ENCODE measurements at places on chromosomes 5 and 9.

DNA sequence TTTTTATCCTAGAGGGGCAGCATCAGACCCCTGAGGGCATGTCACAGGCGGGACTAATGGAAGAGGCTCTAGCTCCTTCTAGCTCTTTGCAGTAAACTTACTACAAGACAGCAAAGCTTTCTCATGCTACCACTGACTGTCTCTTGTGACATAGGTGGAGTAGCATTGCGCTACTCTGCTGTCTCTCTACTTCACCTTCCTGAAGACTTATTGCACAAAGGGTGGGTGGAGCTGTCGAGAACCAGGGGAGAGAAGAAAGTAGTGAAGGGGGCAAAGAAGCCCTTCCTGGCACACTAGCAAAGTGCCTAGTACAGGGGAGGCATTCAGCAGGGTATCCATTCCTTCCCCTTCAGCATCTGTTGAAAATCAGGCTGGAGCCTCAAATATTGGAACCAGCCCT lies 36.1 kb upstream of the NEK6 start:
- no peak for DNase-seq

- DNase-seq: no peak
Measured at GRCh38 chr9:88892724-88893123, 98.5 kb upstream of the S1PR3 start.

GRCh38 chr9:112212926-112213325 lies 37.8 kb upstream of the SUSD1 start:
- DNase-seq: no peak

- DNase-seq: peak; percentile 12
Measured at GRCh38 chr5:133825631-133826289, 142.7 kb downstream of the C5orf15 start.

DNA sequence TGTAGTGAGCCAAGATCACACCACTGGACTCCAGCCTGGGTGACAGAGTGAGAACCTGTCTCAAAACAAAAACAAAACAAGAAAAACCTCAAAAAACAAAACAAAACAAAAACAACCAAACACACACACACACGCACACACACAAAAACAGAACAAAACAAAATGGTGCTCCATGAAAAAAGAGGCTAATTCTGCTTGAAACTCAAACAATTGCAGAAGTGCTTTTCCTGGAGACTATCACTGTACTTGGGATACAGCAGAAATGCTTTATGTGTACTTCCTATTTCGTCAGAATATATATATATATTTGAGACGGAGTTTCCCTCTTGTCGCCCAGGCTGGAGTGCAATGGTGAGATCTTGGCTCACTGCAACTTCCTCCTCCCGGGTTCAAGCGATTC lies 49.9 kb upstream of the HSPA9 start:
- DNase-seq: no peak

- DNase-seq: no peak
Measured at GRCh38 chr5:118968925-118969375, 19.4 kb downstream of the DTWD2 start.

DNA sequence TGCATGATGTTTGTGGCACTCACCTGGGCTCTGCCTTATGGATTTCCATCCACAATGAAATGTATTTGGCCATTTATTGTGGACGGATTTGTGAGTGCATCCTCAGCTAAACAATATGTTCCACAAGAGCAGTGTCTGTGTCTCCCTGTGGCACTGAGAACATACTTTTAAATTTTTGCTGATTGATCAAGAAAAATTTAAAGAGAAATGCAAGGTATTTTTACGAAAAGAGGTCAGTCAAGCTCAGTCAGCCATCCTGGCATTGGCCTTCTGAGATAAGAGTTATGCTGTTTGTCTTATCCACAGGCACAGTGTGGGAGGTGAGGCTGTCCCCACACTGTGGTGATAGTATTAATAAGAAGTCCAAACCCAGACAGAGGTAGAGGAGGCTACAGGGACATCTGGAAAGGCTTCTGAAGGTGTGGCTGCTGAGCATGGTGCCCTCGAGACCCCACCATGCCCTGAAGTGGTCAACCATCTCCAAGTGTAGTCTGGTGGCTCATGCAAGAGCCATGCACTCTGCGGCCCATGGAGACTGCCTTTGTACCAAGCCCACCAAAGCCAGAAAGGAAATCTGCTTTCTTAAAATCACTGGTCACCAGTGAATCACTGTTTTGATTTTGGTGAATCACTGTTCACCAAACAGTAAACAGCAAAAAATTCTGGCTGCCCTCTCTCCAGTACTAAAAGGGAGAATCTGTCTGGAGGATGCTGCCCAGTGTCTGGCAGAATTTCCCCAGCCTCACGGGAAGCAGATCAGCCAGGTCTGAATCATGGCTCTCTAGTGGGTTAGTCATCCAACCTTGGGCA lies 28.8 kb downstream of the SPOCK1 start:
- no peak for DNase-seq

- DNase-seq: no peak
Measured at GRCh38 chr5:132759114-132760048, 12.2 kb downstream of the CCNI2 start.

DNA sequence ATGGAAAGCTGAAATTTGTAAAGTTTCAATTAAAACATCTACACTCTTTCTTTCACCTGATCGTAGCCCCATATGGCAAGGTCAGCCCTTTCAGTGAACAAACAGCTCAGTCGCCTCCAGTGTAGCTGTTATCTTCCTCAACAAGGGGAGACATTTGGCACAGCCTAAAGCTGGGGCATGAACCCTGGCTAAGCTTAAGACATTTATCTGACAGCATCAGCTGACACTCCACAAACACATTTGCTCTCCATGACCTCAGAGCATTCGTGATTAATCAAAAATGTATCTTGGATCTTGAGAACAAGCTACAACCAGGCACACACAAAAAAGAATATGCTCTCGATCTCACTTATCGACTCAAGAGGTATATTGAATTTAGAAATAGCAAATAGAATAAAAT lies 67.3 kb downstream of the POU5F2 start:
- no peak for DNase-seq

DNA sequence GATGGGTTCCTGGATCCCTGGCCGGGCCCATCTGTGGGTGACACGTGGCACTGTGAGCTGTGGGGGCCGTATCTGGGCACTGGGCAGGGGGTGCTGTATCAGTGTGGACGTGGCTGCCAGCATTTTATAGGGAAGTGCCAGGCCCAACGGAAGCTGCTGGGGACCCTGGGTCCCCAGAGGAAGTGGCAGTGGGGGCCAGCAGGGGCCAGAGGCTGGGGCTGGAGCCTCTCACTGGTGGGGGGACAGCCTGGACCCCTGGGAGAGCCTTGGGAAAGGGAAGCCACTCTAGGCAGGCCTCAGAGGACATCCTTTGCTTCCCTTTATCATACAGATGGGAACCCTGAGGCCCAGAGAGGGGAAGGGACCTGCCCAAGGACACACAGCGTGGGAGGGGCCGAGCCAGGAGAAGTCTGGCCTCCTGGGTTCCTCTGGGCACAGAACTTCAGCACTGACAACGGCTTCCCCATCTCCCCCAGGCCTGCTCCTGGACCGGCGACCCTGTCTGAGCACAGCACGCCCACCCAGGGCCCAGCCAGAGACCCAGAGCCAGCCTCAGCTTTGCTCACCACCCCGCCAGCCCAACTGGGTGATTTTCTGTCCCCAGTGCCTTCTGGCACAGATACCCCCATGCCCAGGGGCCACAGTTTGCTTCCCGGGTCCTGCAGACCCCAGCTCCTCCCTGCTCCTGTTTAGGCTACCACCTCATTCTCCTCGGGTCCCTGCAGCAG lies 15.5 kb upstream of the LAMC3 start:
- DNase-seq: no peak

DNA sequence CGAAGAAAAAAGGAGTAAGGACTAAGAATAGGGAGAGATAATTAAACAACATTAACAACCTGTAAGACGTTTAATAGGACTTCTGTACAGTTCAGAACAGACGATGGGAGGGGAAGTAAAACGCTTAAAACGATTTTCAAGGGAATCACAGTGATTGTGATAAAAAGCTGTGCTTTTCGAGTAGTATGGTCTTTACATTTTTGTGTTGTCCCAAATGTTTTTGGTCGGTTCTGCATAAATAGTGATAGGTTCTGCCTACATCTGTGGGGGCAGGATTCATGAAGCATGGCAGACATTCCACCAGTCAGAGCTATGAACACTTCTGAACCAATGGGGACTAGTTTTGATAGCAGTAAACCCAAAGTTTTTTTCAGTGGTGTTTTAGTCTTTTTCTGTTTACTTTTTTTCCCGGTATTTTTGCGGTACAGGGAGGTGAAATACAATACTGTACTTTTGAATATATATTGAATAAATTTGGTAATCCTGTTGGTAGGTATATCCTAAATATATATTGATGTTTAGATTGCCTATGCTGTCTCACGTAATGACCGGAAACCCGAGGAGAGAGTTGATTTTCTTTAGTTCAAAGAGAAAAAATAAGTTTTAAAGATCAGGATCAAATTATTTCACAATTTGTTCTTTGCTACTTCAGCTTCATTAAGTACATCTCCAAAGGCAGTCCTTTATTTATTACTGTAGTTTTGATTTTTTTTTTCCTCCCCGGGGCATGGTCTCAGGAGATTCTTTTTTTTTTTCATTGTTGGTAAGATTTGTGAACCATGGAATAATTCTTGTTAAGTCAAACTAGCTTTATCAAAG lies 1.3 kb downstream of the ERBIN start:
- no peak for DNase-seq

DNA sequence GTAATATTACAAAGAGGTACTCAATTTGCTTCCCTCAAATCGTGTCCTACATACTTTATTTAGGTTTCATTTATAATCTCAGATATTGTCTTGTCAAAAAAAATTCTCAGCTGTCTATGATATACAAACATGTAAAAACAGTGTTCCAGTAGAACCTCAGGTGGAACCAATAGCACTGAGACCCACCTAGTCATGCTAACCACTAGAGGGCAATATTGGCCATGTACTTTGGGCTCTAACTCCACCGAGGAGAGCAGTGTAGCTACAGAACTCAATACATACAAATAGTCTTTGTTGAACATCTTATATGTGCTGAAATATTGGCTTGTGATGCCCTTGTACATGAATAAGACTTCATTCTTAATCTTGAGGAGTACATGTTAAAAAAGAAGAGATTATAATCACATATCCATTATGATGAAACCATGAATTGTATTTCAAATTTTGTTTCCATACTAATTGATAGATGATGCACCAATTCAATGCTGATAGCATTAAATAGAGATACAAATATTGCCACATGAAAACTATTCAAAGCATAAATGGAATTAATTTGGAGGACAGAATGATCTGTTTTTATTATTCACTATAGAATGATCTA lies 71.2 kb upstream of the CNTLN start:
- no peak for DNase-seq

- DNase-seq: no peak
Measured at GRCh38 chr5:153039501-153039900, 451.0 kb upstream of the GRIA1 start.

DNA sequence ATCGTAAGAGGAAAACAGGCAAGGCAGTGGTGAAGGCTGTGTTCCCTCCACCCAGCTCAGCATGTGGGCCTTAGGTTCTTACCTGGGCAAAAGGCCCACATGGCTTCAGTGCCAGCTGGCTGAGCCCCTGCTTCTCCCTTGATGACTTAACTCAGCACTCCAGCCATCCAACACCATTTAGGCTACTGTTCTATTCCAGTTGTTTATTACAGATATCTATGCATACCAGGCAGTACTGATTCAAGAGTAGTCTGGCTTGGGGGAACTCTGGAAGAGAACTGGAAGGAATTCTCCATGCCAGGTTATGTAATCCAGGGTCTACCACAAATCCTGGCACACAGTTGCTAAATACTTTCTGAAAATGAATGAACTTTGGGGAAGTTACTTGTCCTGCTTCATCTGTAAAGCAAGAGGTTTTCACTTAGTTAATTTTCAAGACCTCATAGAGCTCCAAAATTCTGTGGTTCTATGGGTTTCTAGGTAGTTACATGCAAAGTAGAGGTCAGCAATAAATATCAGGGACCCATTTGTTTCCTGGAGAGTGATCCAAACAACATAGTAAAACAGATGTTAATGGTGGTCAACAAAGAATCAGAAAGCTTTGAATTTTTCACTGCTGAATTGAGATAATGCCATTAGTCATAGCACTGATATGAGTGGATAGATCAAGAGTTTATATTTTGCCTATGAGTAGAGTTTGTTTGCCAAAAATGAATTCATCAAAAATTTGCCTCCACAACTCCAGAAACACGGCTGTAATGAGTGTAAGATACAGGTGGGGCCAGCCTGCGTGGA lies 88.2 kb upstream of the OSMR start:
- no peak for DNase-seq

- no peak for DNase-seq
Measured at GRCh38 chr9:13735181-13735580, 455.7 kb upstream of the MPDZ start.

DNA sequence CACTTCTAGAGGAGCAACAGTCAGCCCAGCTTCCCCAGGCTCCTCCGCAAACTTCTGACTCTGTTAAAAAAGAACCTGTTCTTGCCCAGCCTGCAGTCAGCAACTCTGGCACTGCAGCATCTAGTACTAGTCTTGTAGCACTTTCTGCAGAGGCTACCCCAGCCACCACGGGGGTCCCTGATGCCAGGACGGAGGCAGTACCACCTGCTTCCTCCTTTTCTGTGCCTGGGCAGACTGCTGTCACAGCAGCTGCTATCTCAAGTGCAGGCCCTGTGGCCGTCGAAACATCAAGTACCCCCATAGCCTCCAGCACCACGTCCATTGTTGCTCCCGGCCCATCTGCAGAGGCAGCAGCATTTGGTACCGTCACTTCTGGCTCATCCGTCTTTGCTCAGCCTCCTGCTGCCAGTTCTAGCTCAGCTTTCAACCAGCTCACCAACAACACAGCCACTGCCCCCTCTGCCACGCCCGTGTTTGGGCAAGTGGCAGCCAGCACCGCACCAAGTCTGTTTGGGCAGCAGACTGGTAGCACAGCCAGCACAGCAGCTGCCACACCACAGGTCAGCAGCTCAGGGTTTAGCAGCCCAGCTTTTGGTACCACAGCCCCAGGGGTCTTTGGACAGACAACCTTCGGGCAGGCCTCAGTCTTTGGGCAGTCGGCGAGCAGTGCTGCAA lies 72.8 kb downstream of the NUP214 start:
- no peak for DNase-seq

GRCh38 chr5:109655841-109656240 lies 33.9 kb upstream of the MAN2A1 start:
- DNase-seq: no peak

DNA sequence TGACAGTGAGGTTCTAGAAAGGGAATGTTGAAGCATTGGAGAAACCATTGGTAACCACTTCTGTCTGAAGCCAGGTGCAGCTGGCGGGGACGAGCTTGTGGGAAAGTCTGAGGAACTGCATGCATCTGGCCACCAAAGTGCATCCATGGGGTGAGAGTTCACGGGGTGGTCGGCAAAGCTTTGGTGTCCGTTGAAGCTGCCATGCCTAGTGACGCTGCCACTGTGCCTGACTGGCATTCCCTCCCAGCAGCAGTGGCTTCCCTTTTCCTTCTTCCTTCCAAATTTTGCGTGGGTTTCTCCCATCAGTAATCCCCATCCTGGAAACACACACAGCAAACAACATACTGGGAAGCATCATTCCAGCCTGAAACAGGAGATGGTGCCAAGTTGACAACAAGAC lies 145.7 kb upstream of the ALDH1B1 start:
- no peak for DNase-seq

Data from stimulated activated CD8-positive, alpha-beta memory T cell treated with anti-CD3 and anti-CD28 coated beads, Interleukin-15, amount 100 ng/mL, for 48 hours (primary cell).